Hippocampal formation (tissue), 2 donors: ENCODE measurements at places on chromosomes 4 and X.

GRCh38 chr4:2067446-2068197 is 8.5 kb downstream of the NAT8L start:
- no peak for DNase-seq

GRCh38 chr4:83389037-83389720 is 54.5 kb upstream of the HPSE start:
- no peak for DNase-seq

DNA sequence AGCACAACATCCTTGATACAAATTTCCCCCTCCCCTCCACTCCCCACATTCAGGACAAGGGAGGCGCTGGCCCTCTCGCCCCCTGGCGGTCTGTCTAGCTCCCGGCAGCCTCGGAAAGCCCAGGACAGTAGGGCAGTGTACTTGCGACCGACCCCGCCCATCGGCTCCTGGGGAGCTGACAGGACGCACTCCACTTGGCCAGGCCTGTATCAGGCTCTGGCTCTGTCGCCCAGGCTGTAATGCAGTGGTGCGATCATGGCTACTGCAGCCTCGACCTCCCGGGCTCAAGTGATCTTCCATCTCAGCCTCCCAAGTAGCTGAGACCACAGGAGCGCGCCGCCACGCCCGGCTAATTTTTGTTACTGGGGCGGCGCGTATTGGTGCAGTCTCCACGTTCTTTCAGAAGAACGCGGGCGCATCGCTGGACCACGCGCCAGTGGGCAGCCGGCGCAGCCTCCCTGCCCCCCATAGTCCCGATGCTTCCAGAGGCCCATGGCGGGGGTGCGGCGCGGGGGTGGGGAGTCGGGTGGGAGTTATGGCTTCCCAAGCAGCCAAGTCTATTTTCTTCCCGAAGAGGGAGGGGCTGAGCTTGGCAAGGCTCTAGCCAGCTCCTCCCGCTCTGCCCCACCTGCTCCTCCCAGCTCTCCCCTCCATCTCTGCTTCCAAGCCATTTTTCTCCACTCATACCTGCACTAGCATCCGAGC is 7.8 kb upstream of the AKAP14 start:
- DNase-seq: peak; percentile 4

GRCh38 chr4:124322234-124323065 is 390.1 kb downstream of the ANKRD50 start:
- no peak for DNase-seq

DNA sequence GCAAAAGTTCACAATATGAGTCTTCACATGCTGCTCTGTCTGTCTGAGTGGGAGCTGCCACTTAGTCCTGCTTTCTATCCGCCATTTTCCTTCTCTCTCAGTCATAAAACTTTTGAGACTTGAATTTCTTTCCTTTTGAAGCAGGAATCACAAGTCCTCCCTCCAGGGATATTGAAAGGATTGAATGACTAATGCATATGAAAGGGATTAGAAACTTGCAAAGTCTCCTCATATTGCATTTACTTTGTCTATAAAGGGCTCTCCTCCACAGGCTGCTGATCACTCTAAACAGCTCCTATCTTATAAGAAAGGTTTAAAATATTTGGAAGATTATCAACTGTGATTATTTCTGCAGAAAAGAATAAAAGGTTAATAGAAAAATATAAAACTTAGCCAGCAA is 879.1 kb downstream of the ARAP2 start:
- no peak for DNase-seq

GRCh38 chr4:40702800-40703151 is 47.0 kb upstream of the NSUN7 start:
- DNase-seq: no peak

- DNase-seq: no peak
Observed at GRCh38 chrX:46294234-46294633, 251.0 kb downstream of the ZNF674 start.
